Osteocyte (in vitro differentiated cells): ENCODE measurements at places on chromosomes 1 and 21. TPM values are rescaled to one million over a fixed set of nuclear protein-coding genes. Genes with fewer than 3 reads are reported as not detected.

Gene SH2D5
- 0.18 and 0.46 TPM in 2 replicates for total RNA-seq

Gene TRIM46
- total RNA-seq = 6.1 and 7.7 TPM in 2 replicates

Gene SELP
- total RNA-seq = not detected in 2 replicates

Gene REN
- not detected in 2 replicates for total RNA-seq

Gene TTC13
- total RNA-seq = 15.9 and 19.5 TPM in 2 replicates

Gene FMN2
- total RNA-seq = 8.6 and 9.3 TPM in 2 replicates

Gene FMO4
- total RNA-seq = 4.0 and 4.1 TPM in 2 replicates

Gene PPFIA4
- total RNA-seq = 0.63 and 1.4 TPM in 2 replicates

Gene PPIAL4G
- not detected in 2 replicates for total RNA-seq

Gene CRP
- total RNA-seq = not detected in 2 replicates

DNA sequence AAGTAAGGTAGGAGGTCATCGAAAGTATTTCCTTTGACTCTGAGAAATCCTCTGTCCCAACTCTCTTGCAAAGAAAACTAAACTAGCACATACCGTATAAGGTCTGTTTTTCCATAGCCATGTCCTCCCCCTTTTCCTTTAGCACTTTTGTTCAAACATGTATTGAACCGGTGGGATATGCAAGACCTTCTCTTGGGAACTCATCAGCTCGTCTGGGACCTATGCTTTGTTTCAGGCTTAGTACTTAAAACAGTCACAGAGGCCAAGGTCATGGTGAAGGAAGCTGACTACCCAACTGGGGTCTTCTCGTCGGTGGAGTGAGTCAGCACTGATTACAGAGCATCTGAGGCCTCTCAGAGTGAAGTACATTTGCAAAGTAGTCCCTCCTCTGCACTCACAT lies 185.0 kb downstream of the ZBTB18 start:
- H3K4me3 ChIP-seq = no peak overlapping the region
- no peak for DNase-seq
- H3K27me3 ChIP-seq = peaks cover 4% of the 10 kb centered on the region
- H3K36me3 ChIP-seq = no peaks in the 10 kb centered on the region
- H3K27ac ChIP-seq = no peak overlapping the region

- DNase-seq = no peak
- H3K27me3 ChIP-seq = no peaks in the 10 kb centered on the region
- H3K4me3 ChIP-seq = no peak overlapping the region
- H3K27ac ChIP-seq = no peak overlapping the region
- H3K36me3 ChIP-seq = no peaks in the 10 kb centered on the region
- peaks cover 28% of the 10 kb centered on the region for H3K4me1 ChIP-seq
These were observed 182.9 kb upstream of the FGGY start for GRCh38 chr1:59113876-59114457.

GRCh38 chr1:11080931-11081330 lies 18.7 kb downstream of the EXOSC10 start:
- DNase-seq = no peak
- H3K36me3 ChIP-seq = peaks cover 39% of the 10 kb centered on the region
- H3K27me3 ChIP-seq = no peaks in the 10 kb centered on the region
- H3K4me3 ChIP-seq = no peak overlapping the region

GRCh38 chr1:172145231-172145651 lies 275.2 kb upstream of the C1orf105 start:
- H3K36me3 ChIP-seq = peaks cover 36% of the 10 kb centered on the region
- H3K27me3 ChIP-seq = no peaks in the 10 kb centered on the region
- H3K27ac ChIP-seq = peak overlapping the region; percentile 99
- no peak for DNase-seq
- H3K4me3 ChIP-seq = peak overlapping the region; percentile 97

- H3K27ac ChIP-seq = no peak overlapping the region
- H3K27me3 ChIP-seq = no peaks in the 10 kb centered on the region
- peaks cover 7% of the 10 kb centered on the region for H3K36me3 ChIP-seq
- peaks cover 18% of the 10 kb centered on the region for H3K4me1 ChIP-seq
- no peak overlapping the region for H3K4me3 ChIP-seq
- no peak for DNase-seq
These were observed 62.3 kb downstream of the EIF4G3 start for GRCh38 chr1:21114431-21114830.

DNA sequence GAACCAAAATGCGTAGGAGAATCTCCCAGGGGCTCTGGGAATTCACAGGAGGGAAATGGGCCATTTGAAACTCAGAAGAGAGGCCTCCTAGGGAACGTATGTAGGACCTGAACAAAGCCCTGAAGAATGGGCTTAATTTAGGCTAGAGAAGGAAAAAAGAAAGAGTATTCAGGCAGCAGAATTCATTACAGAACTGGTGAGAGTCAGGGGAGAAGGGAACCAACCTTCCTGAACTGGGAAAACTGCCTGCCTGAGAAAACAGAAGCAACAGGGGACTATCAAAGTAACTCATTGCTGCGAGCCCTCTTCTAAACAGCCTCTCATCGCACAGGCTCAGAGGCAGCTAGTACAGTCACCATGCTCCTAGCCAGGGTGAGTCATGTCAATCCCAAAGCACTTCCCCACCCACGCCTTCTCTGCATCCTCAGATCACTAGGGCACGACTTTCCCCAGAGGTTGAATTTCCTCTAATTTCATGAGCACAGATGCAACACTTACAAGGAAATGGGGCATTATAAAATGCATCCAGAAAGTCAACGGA lies 98.1 kb downstream of the ADSS2 start:
- H3K4me1 ChIP-seq = peaks cover 51% of the 10 kb centered on the region
- H3K27me3 ChIP-seq = no peaks in the 10 kb centered on the region
- H3K36me3 ChIP-seq = no peaks in the 10 kb centered on the region
- no peak overlapping the region for H3K4me3 ChIP-seq
- peak overlapping the region; percentile 95 for H3K27ac ChIP-seq

GRCh38 chr1:20143734-20144565 lies 4.8 kb downstream of the PLA2G2F start:
- no peak overlapping the region for H3K27ac ChIP-seq
- no peaks in the 10 kb centered on the region for H3K4me1 ChIP-seq
- DNase-seq = no peak
- peaks cover 2% of the 10 kb centered on the region for H3K27me3 ChIP-seq

GRCh38 chr1:54945393-54945936 lies 35.0 kb upstream of the TMEM61 start:
- no peaks in the 10 kb centered on the region for H3K36me3 ChIP-seq
- DNase-seq = no peak
- H3K27ac ChIP-seq = no peak overlapping the region
- H3K4me3 ChIP-seq = no peak overlapping the region
- no peaks in the 10 kb centered on the region for H3K27me3 ChIP-seq

DNA sequence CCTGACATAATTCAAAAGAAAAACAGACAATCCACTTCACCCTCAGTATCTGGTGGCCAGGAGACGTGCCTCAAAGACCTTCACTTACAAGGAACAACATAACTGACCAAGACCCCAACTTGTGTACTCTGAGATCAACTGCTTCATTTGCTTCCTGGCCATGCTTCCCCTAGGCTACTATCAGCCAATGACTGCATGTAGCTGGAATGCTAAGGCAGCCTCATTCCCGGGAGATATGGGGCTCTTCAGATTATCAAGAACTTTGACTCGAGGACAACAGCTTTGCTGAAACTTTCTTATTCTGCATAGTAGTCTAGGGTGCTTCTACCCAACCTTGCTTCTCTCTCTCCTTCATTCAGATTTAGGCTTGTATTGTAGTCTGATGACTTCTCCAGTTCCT lies 11.7 kb upstream of the UCK2 start:
- H3K4me3 ChIP-seq = no peak overlapping the region
- peaks cover 2% of the 10 kb centered on the region for H3K4me1 ChIP-seq
- H3K27ac ChIP-seq = no peak overlapping the region
- no peaks in the 10 kb centered on the region for H3K36me3 ChIP-seq

DNA sequence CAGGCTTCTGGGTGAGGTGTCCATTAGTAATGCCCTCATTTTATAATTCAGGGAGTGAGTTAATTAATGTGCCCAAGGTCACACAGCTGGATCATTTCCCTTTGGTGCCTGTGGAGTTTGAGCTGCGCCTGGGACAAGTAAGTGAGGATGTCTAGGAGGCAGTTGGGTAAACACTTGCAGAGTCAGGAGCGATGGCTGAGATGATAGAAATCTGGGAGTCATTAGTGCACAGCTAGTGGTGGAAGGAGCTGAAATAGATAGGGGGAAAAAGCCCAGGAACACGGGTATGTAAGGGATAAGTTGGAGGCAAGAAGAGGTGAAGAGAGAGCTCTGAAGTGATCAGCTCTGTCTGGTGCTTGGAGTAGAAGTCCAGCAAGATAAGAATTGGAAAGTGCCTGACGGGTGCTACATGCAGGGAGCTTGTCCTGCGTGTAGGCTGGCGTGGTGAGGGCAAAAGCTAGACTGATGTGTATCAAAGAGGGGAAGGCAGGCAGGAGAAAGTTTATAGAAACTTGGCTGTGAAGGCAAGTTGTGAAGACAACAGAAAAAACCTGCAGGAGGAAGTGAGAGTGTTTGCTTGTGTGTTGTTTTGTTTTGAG lies 1.7 kb upstream of the SCAF4 start:
- no peaks in the 10 kb centered on the region for H3K27me3 ChIP-seq
- peaks cover 3% of the 10 kb centered on the region for H3K4me1 ChIP-seq
- no peak overlapping the region for H3K27ac ChIP-seq
- H3K4me3 ChIP-seq = no peak overlapping the region

DNA sequence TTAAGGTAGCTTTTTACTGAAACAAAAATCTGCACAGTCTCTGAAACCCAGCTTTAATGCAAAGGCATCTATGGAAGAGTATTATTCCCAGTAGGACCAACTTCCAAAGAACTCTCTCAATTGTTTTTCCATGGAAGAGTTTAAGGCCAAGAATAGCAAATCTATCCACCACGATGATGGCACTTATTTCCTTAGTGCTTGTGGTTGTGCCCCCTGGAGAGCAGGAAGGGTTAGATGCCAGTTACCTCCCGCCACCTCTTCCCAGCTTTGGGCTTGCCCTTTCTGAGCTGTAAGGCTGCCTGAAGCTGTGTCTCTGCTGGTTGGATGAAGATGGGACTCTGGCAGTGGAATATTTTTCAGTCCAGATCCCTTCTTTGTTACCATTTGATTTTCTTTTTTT lies 4.8 kb upstream of the ATP1A1 start:
- DNase-seq = no peak
- no peak overlapping the region for H3K4me3 ChIP-seq
- H3K27me3 ChIP-seq = peaks cover 20% of the 10 kb centered on the region

- H3K4me1 ChIP-seq = peaks cover 65% of the 10 kb centered on the region
- DNase-seq = no peak
- H3K27me3 ChIP-seq = no peaks in the 10 kb centered on the region
These were observed 110.4 kb downstream of the RERE start for GRCh38 chr1:8706995-8707396.

DNA sequence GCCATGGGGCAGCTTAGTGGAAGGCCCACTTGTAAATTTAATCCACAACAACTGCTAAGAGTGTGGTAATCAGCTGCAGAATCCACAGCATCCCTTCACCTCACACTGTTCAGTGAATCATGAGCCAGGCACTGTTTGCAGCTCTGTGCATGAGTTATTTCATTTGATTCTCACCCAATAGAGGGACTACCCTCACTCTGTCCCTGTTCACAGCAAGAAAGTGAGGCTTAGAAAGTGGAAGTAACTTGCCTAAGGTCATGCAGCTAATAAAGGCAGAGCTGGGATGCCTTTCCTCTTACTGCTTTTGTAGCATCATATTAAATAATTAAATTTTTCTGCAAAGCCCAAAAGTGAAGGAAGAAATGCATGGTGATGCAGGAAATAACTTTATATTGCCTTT lies 346.5 kb upstream of the PLD5 start:
- no peaks in the 10 kb centered on the region for H3K36me3 ChIP-seq
- H3K4me3 ChIP-seq = no peak overlapping the region
- no peak overlapping the region for H3K27ac ChIP-seq
- H3K27me3 ChIP-seq = no peaks in the 10 kb centered on the region
- no peaks in the 10 kb centered on the region for H3K4me1 ChIP-seq
- no peak for DNase-seq

DNA sequence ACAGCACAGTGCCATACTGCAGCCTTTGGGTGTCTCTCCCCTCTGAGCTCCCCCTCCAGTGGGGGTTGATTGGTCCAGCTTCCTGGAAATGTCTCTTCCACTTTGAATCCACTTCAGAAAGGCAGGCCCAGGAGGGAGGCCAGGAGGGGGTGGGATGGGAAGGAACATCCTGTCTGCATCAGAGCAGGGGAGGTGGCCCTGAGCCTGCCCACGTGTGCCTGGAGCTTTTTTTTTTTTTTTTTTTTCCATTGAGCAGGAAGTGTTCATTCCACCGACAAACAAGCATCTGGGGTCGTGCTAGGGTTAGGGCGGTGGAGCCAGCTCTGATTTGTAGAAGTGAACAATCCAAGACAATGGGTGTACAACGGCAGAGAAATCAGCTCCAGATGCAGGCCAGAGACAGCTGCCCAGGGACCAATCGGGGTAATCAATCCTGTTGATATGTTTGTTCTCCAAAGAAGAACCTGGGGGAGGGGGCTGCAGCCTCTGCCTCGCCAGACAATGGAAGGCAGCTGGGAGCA lies 93.3 kb downstream of the SSBP3 start:
- H3K27me3 ChIP-seq = no peaks in the 10 kb centered on the region
- no peak overlapping the region for H3K4me3 ChIP-seq

GRCh38 chr1:9874959-9875635 lies 35.0 kb downstream of the CTNNBIP1 start:
- no peaks in the 10 kb centered on the region for H3K27me3 ChIP-seq
- no peaks in the 10 kb centered on the region for H3K36me3 ChIP-seq
- H3K4me3 ChIP-seq = peak overlapping the region; percentile 27
- DNase-seq = peak; percentile 90
- H3K27ac ChIP-seq = no peak overlapping the region
- peaks cover 4% of the 10 kb centered on the region for H3K4me1 ChIP-seq

GRCh38 chr1:41610361-41610760 lies 125.9 kb upstream of the EDN2 start:
- no peak overlapping the region for H3K4me3 ChIP-seq
- H3K36me3 ChIP-seq = peaks cover 2% of the 10 kb centered on the region
- peak; percentile 54 for DNase-seq
- no peaks in the 10 kb centered on the region for H3K27me3 ChIP-seq

DNA sequence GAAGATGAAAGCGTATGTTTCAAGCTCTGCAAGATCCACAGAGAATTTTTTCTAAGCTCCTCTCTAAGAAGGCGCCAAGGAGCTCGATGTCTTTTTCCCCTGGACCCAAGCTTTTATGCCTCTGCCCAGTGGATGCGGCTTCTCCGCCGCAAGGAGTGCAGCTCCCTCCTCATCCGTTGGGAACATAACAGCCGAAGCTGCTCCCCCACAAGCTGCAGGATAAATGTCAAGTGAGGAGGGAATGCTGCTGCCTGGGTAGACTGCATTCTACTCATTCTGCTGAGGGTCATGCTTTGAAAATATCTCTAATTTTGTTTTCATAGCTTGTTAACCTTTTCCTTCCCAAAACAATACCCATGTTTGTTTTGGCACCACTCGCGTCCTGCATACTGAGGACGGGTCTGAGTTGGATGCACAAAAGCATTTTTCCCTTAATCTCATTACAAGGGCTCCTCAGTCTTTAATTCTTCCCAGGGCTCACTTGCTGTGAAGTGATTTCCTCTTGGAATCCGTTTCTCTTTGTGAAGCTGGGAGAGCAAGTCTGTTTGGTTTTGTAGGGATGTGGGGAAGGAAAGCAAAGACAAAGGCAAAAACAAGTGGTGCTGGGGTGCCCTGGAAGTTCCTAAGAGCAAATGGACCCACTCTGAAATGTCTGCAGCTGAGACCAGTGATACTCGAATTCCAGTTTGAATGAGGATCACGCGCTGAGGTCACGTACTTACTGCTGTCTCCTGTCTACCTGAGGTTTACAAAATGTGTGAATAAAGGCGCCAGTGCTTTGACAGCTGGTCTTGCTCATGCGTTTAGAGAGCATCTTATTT lies 134.0 kb upstream of the IRF2BP2 start:
- no peaks in the 10 kb centered on the region for H3K36me3 ChIP-seq
- H3K27ac ChIP-seq = peak overlapping the region; percentile 77
- peaks cover 34% of the 10 kb centered on the region for H3K4me1 ChIP-seq
- no peak for DNase-seq
- H3K4me3 ChIP-seq = peak overlapping the region; percentile 20
